ENCODE measurements at places on chromosomes 6 and 20.

DNA sequence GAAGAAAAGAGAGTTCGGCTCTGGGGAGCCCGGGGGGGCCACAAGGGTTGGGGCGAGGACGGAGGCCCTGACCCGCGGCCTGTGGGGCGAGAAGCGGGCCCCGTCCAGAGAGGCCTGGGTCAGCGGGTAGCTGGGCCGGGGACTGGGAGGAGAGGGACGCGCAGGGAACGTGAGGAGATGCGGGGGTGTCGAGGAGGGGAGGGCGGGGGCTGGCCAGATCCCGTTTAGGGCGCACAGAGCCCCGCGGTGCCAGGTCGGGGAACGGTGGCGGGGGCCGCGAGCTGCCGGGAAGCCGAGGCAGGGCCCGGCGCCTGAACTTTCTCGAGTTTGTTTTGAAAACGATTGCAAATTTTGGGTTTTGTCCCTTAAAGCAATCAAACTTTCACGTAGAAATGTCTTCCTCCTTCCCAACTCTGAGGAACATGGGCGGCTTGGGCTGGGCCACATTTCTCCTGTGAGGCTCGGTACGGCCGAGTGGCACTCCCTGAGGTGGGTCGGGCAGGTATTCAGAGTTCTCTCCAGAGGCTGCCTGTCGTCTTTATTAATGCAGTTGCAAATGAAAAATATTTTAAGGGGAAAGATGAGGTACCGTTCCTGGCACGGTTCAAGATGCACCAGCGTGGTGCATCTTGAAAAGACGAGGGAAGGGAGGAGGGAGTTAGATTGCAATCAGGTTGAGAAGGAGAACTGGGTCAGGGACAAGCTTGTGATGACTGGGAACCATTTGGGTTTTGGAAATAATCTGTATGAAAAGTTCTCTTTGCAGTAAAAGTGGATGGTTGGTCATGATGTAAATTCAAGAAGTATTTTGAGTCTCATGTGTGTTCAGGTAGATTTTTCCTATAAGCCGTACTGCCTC, 972 bp downstream of the RNF8 start:
- peak; percentile 41 for DNase-seq

DNA sequence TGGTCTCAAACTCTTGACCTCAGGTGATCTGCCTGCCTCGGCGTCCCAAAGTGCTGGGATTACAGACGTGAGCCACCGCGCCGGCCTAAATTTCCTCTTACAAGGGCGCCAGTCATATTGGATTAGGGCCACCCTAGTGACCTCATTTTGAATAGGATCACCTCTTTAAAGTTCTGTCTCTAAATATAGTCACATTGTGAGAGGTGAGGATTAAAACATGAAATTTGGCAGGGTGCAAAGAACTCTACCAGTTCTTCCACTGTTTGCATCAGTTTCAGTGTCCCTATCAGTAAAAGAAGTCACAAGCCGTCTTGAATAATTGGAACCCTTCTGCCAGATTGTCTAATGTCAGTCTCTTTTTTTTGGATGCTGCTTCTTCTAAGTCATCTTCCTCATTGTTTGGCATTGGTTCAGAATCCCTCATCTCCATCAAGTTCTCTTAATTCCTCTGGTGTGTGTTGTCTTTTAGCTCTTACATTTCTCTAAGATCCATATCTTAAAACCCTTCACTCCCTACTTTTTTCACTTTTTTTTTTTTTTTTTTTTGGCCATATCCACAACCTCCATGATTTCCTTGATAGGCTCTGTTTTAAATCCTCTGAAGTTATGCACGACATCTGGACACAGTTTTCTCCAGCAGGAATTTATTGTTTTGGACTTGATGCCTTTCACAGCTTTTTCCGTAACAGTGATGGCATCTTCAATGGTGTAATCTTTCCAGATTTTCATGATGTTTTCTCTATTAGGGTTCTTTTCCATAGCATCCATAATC, 56.8 kb downstream of the NCOA3 start:
- DNase-seq: no peak

DNA sequence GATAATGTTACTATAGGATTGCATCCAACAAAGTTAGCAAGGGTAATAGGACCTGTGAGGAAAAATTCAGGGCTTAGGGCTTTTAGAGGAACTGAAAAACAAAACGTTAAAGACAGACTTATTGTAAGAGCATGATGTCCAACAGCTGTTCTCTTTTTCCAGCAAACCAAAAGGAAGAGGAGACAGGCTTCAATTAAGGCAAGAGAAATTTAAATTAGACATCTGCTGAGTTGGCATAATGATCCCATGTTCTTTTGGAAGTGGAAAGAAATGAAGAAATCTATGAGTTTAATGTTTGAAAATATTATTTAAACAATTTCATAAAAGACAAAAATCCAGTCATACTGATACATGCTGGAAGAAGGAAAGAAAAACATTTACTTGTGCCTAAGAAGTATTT, 95.7 kb upstream of the HMGCLL1 start:
- DNase-seq: no peak

GRCh38 chr20:50169329-50169823, 15.9 kb upstream of the PEDS1 start:
- peak; percentile 76 for DNase-seq

DNA sequence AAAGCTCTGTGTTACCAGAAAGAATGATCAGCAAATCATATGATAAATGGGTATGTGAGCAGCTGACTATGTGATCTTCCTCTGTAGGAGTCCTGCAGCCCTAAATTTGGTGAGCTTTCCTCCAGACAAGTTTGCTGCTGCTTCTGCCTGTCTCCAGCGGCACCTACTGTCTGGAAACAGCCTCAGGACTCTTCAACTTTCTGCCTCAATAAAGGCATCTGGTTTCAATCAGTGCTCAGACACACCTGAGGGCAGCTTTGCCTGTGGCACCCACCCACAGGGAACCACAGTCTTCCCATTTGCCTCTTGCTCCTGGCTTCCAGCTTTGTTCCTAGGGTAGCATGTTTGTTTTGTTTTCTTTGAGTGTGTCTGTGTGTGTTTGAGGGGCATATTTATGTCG, 727.9 kb upstream of the MAN1A1 start:
- DNase-seq: no peak

DNA sequence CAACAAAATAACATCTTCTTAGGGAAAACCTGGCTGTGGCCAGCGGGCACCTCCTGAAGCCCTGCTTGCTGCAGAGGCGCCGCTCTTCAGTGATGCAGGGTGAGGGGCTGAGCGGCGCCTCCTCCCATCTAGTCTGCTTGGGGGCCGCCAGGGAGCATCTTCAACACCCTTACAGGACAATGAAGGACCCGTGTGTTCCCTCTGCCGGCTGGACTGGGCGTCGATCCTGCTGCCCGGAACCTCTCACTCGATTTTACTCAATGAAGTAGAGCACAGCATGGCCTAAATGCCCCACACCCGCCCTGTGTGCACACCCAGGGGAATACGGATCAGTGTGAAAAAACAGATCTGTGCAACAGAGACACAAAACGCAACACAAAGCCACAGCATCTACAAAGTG, 28.5 kb upstream of the MPC1 start:
- no peak for DNase-seq

- no peak for DNase-seq
Observed at GRCh38 chr20:60327971-60328660, 369.9 kb downstream of the CDH26 start.

GRCh38 chr20:454951-455350, 7.4 kb downstream of the TBC1D20 start:
- DNase-seq: no peak

GRCh38 chr6:41878246-41878645, 16.9 kb downstream of the USP49 start:
- no peak for DNase-seq

DNA sequence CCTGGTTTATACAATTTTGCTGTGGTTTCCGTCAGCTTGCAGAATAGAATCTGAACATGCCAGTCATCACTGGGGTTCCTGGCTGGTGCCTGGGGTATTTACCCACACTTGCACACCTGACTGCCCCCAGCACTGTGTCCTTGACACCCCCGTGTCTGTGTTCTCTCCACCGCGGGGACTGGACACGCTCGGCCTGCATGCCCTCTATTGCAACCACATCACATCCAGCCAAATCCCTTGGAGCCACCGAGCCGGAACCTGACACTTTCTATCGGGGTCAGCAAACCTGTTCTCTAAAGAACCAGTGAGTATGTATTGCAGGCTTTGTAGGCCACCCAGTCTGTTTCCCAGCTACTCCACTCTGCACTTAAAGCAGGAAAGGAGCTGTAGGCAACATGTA, 527.5 kb downstream of the PRKN start:
- DNase-seq: no peak

- peak; percentile 22 for DNase-seq
Observed at GRCh38 chr6:16473184-16473907, 235.0 kb downstream of the GMPR start.

DNA sequence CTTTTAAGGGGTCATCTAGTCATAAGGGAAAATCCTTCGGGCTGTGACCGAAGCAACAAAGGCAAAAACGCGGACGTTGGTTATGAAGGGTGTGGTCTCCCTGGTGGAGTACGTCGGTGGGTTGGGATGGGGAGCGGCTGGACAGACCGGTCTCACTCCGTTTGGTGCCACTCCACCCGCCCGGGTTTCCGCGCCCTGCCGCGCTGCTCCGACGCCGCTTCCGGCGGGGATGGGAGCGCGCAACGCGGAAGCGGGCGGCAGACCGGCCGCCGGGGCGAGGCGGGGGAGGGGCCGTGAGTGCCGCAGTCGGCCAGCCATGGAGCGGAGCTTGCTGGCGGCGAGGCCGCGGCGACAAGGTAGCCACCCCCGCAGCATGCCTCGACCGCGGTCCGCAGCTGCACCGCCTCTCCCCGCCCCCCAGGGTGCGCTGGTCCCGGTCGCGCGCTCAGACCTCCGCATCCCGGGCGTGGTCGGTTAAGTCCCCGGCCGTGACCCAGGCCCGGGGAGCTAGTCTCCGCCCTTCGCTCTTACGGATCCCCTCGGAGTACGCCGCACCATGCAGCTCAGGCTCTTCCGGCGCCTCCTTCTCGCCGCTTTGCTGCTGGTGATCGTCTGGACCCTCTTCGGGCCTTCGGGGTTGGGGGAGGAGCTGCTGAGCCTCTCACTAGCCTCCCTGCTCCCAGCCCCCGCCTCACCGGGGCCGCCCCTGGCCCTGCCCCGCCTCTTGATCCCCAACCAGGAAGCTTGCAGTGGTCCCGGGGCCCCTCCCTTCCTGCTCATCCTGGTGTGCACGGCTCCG, at the start of gene B3GALT4:
Gene B3GALT4, plus strand, starts transcription at position 260 of the 799 bp plus-strand sequence. Its CDS starts 297 bp downstream, at position 557.
- peak; percentile 88 for DNase-seq

DNA sequence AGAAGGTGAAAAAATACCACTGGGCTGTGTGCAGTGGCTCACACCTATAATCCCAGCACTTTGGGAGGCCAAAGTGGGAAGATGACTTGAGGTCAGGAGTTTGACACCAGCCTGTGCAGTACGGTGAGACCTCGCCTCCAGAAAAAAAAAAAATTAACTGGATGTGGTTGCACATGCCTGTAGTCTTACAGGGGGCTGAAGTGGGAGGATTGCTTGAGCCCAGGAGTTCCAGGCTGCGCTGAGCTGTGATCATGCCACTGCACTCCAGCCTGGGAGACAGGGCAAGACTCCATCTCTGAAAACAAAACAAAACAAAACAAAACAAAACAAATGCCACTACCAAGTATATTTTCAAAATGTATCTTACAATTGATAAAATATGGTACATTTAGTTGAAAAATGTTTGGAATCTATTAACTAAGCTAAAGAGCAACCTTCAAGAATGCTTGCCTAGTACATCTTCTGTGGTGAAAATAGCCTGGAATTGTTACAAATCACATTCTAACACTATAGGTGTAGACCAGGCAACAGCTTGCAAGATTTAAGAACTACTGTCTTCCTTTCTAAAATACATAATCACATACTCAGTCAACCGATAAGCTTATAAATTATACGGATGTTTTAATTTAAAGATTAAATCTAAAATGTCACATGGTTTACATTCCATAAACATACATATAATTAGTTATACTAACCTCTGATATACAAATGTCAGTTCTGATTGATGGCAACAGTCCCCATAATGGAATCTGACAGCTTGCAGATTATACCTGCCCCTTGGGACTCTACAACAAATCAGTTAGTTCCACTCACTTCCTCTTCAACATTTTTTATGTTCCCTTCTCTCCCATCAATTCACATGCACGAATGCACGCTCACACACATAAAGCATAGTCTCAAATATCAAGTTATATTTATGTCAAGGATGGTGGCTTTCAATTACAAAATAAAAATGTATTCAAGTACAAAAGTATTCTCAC, 150.8 kb downstream of the ASCC3 start:
- DNase-seq: no peak

- DNase-seq: peak; percentile 86
Observed at GRCh38 chr6:138692978-138693909, 80.3 kb upstream of the CCDC28A start.

DNA sequence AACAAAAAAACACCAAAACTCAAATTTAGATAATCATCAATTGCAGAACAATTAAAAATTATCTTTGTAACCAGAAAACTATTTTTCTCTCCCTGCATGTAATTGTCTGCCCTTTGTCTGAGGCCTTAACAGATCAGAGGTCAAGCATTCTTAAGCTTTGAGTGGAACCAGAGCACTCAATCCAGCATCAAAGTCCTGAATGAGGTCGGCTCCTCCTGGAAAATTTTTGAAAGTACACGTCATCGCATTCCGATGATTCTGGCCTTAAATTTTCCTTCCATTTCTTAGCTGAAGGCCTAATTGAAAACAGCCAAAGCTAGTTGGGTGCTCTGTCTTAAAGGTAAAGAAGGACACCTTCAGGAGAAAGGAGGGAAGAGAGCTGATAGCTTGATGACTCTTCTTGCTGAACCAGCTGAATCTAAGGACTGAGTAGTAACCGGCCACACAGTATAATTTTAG, 510.2 kb upstream of the SULF2 start:
- DNase-seq: no peak

DNA sequence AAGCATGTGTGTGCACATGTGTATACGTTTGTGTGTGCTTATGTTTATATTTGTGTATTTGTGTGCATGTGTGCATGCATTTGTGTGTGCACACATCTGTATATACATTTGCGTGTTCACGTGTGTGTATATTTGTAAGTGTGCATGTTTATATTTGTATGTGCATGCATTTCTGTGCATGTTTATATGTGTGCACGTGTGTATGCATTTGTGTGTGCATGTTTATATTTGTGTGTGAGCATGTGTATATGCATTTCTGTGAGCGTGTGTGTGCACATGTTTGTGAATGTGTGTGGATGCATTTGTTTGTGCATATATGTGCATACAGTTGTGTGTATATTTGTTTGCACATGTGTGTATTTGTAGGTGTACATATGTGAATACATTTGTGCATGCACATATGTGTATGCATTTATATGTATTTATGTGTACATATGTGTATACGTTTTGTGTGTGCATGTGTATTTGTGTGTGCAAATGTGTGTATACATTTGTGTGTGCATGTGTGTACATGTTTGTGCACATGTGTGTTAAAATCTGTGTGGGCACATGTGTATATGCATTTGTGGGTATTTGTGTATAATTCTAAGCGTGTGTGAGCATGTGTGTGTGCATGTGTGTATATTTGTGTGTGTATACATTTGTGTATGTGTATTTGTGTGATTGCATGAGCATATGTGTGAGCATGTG, 140.4 kb upstream of the AFDN start:
- DNase-seq: no peak

- no peak for DNase-seq
Observed at GRCh38 chr6:47202644-47203205, 107.0 kb downstream of the TNFRSF21 start.

- no peak for DNase-seq
Observed at GRCh38 chr6:22062807-22063408, 233.9 kb downstream of the PRL start.

GRCh38 chr20:14310977-14311627, 26.3 kb downstream of the FLRT3 start:
- DNase-seq: no peak
